ENCODE measurements at places on chromosomes 2 and 18.

- no peak for DNase-seq
Observed at GRCh38 chr2:182619276-182619675, 96.8 kb upstream of the DNAJC10 start.

DNA sequence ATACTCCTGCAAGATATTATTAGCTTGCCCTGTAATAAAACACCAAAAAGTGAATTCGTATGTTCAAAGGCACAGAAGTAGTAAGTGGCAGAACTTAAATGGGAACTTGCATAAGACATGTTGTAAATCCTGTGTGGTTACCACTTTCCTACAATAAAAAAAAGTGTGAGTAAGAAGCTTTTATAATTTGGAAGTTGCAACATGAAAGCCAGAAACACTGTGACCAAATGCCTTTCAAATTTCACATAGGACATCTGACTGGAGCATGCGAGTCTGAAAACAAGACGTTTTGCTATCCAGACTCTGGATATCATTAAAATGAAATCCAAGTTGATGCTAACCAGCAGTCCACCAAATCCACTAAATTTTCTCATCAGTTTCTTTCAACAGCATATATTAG, 886.2 kb upstream of the NRXN1 start:
- peak; percentile 24 for DNase-seq

GRCh38 chr2:186641132-186641806, 51.4 kb downstream of the ITGAV start:
- no peak for DNase-seq

- DNase-seq, result peak; percentile 78
Observed at GRCh38 chr18:77067291-77068061, 65.1 kb downstream of the MBP start.

GRCh38 chr2:33482518-33482917, 6.1 kb downstream of the RASGRP3 start:
- DNase-seq, result no peak

GRCh38 chr2:203578759-203579643, 43.9 kb upstream of the RAPH1 start:
- DNase-seq, result peak; percentile 99

DNA sequence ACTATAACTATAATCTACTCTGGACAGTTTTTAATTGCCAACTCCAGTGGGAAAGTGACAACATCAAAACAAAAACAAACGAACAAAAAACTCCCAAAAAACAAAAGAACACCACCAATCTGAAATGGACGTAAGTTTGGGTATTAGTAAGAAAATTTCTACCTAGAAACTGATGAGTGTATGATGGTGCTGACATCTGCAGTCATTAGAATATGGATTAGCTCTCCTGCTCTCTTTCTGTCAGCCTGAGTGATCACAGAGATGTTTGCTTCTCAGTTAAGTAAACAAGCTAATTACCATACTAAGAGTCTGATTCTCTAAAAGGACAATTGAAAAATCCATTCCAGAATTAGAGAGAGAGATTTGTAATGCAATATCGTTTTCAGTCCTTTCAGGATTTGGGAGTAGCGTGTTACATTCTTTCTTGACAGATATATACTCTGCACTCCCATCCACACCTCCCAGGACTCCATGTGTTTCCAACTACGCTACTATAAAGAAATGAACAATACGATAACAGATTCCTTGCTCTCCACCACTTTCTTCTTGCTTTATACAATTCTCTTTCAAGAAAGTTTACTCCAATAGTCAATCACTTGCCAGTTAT, 1347.4 kb upstream of the PIK3C3 start:
- DNase-seq, result no peak

- no peak for DNase-seq
Observed at GRCh38 chr2:32721376-32721775, 93.5 kb downstream of the TTC27 start.

DNA sequence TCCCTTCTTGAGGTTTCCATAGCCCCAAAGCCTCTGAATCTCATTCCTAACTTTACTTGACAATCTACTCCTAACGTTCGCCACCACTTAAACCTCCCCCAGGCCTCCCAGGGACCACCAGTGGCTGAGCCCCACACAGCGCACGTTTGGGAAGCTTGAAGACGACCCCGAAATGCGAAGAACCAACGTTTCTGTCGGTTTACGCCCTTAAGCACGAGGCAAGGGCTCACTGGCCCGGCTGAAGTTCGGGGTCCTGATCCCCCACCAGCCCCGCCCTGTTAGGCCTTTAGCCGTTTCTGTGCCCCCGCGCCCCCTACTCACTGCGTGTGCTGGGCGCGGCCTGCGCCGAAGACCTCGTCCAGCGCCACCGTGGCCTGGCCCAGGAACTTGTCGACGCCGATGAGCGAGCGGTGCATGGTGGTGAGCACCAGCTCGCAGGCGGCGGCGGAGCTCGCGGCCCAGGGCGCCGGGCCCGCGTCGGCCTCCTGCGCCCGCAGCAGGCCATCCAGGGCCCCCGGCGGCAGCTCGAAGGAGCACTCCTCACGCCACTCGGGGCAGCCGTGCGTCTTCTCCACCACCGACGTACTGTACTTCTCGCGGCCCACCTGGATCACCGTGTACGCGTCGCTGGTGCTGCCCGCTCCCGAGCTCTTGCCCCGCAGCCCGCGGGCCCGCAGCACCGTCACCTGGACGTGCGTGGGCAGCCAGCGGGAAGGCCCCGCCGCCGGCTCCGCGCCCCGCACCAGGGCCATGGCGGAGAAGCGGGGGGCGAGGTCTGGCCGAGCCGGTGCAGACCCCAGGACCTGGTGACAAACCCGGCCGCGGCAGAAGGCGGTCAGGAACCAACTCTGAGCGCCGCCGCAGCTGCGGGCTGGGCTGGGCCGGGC, 479 bp downstream of the RAB11FIP5 start:
- peak; percentile 49 for DNase-seq

DNA sequence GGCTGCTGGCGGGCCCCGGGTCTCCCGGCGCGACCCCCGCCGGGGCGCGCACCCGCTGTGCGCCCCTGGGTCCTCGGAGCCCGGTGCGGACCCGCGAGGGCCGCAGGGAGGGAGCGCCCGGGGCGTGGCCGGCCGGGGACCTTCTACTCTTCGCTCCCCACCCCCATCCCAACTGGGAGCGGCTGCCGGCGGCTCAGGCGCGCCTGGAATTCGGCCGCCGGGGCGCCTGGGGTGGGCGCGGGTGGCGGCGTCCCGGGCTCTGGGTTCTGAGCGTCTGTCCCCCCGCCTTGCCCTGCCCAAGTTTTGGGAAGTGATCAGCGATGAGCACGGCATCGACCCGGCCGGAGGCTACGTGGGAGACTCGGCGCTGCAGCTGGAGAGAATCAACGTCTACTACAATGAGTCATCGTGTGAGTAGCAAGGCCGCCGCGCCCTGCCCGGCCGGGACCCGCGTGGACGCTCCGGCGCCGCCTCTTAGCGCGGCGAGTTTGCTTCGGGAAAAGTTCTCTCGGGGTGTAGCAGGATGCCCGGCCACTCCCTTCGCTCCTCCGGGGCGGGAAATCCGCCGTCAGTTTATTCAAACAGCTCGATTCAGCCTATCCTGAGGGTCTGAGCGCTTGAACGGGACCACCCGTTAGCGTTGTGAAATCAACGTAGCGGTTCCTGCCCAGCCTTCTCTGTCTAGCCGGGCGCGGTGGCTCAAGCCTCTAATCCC, 502 bp downstream of the TUBB6 start:
- DNase-seq, result peak; percentile 84

DNA sequence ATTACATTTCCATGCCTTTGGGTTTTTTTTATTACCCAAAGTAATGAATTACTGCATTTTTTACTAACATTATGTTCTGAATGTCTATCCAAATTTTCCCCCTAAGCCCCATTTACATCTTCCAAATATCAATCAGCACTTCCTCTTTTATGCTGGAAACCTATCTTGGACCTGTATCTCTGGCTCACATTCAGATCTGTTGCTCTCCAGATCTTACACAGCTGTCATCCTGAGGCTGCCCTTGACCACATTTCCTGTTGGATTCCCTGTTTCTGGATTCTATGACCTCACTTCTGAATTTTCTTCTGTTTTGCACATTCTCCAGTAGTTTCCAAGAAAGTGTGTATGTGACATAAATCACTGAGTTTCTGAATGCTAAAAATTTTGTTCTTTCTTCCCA, 146.7 kb downstream of the PDE1A start:
- no peak for DNase-seq

- DNase-seq, result no peak
Observed at GRCh38 chr2:102618452-102619413, 620 bp upstream of the SLC9A2 start.

DNA sequence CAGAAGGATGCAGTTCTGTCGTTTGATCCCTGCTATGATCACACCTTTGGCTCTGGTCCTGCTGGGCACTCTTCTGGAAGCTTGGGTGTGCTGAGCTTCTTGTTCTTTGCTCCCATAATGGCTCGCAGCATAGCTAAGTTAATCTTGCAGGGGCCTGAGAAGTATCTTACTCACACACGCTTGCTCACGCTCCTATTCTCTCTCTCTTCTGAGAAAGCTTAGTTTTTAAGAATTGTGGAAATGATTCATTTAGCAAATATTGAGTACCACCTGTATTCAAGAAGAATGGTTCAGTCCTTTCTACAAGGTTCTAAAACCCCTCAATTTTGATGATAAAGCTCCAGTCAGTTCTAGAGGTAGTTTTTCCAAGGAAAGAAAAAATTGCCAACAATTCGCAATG, 40.6 kb downstream of the XRCC5 start:
- DNase-seq, result peak; percentile 57

DNA sequence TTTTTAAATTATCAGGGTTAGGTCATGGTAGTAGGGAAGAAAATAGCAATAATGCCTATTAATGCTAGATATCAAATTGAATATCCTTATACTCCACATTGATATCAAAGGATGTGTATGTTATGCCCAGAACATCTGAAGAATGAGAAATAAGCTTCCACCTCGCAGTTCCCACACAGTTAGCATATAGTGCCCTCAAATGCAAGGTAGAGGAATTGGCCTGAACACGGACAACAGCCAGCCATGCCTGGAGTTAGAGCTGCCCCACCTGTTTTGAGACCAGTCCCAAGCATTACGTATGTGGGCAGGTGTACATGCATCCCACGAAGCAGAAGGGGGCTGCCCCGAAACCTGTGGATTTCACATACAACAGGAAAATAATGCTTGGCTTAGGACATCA, 79.6 kb downstream of the SUMO1 start:
- peak; percentile 23 for DNase-seq

DNA sequence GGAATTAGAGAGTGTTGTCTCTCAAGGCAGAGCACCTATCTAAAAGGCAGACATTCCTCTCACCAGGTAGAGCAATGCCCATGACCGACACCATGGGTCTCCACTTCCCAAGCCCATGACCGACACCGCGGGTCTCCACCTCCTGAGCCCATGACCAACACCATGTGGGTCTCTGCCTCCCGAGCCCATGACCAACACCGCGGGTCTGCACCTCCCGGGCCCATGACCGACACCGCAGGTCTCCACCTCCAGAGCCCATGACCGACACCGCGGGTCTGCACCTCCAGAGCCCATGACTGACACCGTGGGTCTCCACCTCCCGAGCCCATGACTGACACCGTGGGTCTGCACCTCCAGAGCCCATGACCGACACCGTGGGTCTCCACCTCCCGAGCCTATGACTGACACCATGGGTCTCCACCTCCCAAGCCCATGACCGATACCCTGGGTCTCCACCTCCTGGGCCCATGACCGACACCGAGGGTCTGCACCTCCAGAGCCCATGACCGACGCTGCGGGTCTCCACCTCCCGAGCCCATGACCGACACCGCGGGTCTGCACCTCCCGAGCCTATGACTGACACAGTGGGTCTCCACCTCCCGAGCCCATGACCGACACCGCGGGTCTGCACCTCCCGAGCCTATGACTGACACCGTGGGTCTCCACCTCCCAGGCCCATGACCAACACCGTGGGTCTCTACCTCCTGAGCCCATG, 262.4 kb upstream of the SALL3 start:
- DNase-seq, result no peak

DNA sequence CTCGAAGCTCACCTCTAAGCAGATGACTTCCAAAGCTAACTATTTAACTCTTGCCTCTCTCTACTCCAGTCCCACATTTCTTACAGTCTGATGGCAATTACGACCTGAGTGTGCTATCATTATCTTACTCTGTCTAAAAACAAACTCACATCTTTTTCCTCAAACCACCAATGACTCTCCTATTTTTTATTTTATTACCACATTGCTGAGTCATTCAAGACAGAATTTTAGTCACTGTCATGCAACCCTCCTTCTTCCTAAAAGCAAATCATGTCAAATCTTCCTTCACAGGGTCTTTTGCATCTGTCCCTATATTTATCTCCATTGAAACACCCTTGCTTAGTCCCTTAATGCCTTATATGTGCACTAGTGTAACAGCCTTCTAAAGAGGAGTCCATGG, 34.6 kb upstream of the C2orf15 start:
- peak; percentile 5 for DNase-seq

DNA sequence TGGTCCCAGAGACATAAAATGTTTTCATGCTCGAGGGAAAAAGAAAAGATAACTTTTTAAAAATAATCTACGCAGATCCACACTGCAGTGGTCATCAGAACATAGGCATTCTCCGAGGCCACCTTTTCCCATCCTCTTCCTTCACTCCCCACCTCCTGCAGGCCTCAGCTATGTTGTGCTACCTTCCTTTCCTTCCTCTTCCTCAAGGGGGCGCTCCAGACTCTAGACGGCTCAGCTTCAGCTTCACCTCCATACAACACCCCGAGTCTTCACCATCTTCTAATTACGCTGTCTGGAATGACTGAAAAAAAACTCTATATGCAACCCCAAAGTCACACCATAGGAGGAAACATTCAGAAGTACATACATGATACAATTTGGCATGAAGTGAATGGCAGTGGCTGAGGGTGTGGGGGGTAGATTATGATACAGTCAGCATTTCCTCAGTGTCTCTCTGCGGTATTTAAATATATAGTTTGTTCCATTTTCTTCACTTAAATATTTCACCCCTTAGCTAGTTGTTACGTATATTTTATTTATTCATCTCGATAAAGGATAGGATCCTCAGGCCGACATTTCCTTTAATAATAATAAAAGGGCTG, 583.6 kb downstream of the IRS1 start:
- peak; percentile 63 for DNase-seq

- no peak for DNase-seq
Observed at GRCh38 chr2:152418688-152419087, 83.7 kb downstream of the FMNL2 start.

GRCh38 chr2:239802185-239802649, 222.9 kb downstream of the NDUFA10 start:
- DNase-seq, result no peak

DNA sequence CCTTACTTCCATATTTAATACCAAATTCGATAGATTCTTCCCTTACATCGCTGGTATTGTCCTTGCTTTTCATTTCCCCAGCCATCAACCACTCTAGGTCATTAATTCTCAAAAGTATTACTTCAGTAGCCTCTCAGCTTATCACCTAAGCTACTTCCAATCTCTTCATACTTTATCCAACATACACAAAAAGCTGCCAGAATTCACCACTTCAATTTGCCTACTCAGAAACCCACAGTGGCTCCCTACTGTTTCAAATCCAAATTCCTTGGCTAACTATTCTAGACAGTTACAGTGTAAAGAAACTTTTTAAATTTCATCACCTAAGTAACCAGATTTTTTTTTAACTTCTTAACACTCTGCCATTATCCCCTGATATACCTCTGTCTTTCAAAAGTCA, 4.7 kb downstream of the SLC25A12 start:
- no peak for DNase-seq
